ENCODE measurements at places on chromosomes 16 and 17.

DNA sequence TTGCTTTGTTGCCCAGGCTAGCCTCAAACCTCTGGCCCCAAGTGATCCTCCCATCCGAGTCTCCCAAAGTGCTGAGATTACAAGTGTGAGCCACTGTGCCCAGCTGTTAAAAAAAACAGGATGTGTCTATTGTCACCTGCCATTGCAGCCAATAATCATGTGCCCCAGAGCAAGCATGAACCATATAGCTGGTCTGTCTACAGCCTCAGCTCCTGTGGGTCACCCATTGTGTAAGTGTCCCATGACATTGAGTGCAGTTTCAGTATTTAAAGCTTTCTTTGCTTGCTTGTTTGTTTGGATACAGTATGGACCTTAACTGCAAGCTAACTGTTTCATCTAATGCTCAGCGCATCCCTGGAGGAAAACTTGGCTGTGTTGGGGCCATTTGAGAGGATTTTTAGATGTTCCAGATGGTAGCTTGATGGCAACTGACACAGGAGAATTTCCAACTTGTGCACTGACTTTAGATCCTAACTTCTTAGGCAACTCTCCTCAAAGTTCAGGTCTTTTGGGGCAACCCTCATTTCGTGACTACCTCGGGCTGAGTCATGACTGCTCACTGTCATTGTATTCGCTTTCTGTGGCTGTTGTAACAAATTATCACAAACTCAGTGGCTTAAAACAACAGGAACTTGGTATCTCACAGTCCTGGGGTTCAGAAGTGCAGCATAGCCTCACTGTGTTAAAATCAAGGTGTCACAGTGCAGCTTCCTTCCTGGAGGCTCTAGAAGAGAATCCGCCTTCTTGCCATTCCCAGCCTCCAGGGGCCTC is 30.3 kb upstream of the ADORA2B start:
- DNase-seq, result peak; percentile 39

- DNase-seq, result no peak
Measured at GRCh38 chr17:4177806-4178205, 34.8 kb downstream of the CYB5D2 start.

- DNase-seq, result no peak
Measured at GRCh38 chr16:79369796-79370195, 230.7 kb downstream of the MAF start.

DNA sequence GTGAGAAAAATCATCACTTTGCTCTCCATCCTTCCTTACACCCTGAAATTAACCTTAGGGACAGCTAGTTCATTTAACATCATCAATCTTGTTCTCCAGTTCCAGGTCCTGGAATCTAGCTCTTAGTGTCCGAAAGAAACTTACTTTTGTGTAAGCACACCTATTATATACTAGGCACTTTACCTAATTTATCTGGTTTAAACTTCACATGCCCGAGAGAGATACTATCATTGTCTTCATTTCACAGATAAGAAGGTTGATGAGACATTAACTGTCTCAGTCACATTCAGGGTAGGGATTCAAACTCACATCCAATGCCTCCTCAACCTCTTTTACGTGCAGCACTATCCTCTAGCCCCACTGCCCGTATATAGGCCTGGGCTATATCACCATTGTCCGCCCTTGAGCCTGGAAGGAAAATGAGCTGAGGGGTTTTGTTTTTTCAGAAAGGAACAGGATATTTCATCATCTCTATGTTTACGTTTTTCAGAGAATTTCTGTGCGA is 501 bp upstream of the AP2B1 start:
- no peak for DNase-seq

DNA sequence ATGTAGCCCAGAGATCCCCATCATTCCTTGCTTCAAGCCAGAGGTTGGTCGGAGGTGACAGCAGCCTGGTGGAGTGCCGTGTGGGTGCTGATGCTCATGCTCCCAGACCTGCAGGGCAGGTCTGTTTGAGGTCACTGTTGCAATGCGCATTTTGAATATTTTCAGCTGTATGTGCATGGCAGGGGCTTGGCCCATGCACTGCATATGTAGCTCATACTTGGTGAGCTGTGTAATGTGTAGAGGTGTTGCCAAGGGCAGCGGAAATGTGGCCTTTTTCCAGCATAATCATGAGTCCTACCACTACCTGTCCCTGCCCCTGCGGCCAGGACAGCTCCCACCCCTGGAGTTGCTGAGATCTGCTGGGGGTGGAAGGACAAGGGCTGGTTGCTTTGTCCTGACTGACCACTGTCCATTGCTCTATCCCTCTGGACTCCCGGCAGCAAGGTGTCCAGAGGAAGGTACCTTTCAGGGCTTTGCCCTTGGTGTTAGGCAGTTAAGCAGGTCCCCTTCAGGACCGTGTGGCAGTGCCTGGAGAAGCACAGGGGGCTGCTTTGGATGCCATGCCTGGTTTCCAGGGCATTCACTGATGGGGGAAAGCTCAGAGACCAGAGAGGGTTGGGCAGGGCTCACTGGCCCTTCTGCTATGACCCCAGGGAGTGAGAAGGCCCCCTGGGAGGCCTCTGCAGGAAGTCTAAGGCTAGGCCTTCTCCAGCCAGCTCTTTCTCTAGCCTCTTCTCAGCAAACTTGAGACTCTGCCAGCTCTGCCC is 215.2 kb downstream of the NTN1 start:
- DNase-seq, result no peak

DNA sequence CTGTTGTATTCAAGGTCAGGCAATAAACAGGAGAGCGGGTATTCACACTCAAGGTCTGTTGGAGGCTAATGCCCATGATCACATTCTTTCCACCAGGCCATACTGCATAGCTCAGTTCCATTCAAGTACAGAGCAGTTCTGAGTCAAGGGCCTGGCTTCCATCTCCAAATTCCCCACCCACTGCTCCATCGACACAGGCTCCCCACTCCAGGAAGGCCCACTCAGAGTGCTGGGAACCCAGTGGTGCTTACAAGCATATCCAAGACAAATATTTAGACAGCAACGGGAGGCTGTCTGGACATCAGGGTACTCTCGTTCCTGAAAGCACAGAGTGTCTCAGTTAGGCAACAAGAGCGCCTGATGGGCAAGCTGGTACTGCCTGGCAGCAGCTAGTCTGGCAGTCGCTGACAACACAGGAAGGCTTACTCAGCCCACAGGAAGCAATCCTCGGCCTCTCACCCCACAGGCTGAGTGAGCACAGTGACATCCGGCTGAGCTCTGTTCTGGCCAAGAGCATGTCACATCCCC is 40.9 kb downstream of the RFFL start:
- DNase-seq, result peak; percentile 95
